ENCODE measurements at places on chromosomes 12 and 14. TPM values are rescaled to one million over a fixed set of nuclear protein-coding genes. Genes with fewer than 3 reads are reported as not detected.

GRCh38 chr12:53118751-53119300, 15.5 kb downstream of the SOAT2 start:
- no peak for DNase-seq

- no peak for DNase-seq
Measured at GRCh38 chr14:57080691-57081090, 188.0 kb downstream of the EXOC5 start.

Gene TOGARAM1
- total RNA-seq: 12.6 TPM

DNA sequence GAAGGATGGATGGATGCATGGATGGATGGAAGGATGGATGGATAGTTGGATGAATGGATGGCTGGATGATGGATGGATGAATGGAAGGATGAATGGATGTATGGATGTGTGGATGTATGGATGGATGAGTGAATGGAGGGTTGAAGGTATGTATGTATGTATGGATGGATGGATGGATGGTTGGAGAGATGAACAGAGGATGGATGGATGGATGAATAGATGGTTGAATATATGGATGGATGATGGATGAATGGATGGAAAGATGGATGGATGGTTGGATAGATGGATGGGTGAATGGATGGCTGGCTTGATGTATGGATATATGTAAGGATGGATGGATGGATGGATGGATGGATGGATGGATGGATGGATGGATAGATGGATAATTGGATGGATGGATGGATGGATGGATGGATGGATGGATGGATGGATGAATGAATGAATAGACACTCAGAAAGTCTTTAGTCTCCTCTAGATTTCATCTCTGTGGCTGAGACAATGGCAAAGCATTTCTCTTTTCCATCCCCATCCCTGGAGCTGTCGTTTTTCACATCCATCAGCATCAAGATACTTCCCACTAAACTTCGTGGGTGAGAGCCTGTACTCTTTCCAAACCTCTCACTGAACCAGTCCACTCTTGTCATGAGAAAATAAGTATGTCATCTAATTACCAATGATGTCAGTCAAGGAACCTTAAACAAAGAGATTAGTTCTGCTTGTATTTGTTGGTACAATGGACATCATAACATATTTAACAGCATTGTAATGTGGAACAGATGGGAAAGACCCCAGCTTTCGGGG, 74.8 kb upstream of the CLMN start:
- DNase-seq: no peak

- no peak for DNase-seq
Measured at GRCh38 chr12:43106355-43106754, 445.6 kb downstream of the ADAMTS20 start.

DNA sequence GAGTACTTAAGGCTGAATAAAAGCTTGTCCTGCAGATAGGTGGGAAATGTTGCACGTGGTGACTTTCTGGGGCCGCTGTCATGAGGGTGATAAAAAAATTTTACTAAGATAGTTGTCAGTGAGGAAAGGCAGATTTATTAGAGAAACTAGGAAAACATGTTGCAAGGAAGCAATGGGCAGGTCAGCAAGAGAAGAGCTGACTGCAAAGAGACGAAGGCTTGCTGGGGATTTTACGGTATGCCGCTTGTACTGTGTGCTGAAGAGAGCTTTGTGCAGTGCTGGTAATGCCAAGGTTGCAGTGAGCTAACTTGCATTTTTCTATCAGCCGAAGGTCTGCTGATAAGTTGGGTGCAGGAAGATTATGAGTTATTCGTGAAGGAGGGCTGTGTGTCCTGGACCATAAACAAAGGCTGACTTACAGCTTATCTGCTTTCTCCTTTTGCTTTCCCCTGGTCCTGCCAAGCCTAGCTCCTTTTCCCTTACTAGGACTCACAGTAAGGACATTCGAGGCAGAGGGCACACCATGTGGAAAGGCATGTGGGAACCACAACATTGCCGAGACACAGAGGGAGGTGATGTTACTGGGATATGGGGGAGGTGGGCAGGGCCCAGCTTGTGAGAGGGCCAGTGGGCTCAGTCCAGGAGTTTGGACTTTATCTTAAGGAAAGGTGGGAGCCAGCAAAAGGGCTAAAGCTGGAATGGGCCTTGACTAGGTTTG, 7.4 kb upstream of the CCDC88C start:
- DNase-seq: no peak

All from upper lobe of right lung (tissue), 1 donor.